ENCODE measurements at places on chromosomes 7 and 10. TPM values are rescaled to one million over a fixed set of nuclear protein-coding genes. Genes with fewer than 3 reads are reported as not detected.

- no peak overlapping the region for H3K4me3 ChIP-seq
- H3K27ac ChIP-seq: no peak overlapping the region
- no peaks in the 10 kb centered on the region for H3K27me3 ChIP-seq
- H3K36me3 ChIP-seq: no peaks in the 10 kb centered on the region
- peaks cover 9% of the 10 kb centered on the region for H3K4me1 ChIP-seq
- DNase-seq: no peak
Measured at GRCh38 chr10:24355056-24355688, 146.2 kb downstream of the KIAA1217 start.

GRCh38 chr7:80760292-80760691 lies 121.8 kb downstream of the CD36 start:
- no peak for DNase-seq
- no peak overlapping the region for H3K4me3 ChIP-seq
- H3K4me1 ChIP-seq: peaks cover 5% of the 10 kb centered on the region
- H3K27me3 ChIP-seq: no peaks in the 10 kb centered on the region

GRCh38 chr7:142800088-142800487 lies 29.3 kb downstream of the PRSS2 start:
- H3K27ac ChIP-seq: no peak overlapping the region
- H3K36me3 ChIP-seq: no peaks in the 10 kb centered on the region
- DNase-seq: no peak
- peaks cover 13% of the 10 kb centered on the region for H3K4me1 ChIP-seq

- no peaks in the 10 kb centered on the region for H3K4me1 ChIP-seq
- no peaks in the 10 kb centered on the region for H3K27me3 ChIP-seq
- H3K27ac ChIP-seq: no peak overlapping the region
- no peak for DNase-seq
- H3K4me3 ChIP-seq: no peak overlapping the region
- H3K36me3 ChIP-seq: no peaks in the 10 kb centered on the region
Measured at GRCh38 chr7:114364151-114364550, 50.5 kb upstream of the FOXP2 start.

HTR5A gene
- not detected for total RNA-seq

VGF gene
- total RNA-seq: 7.4 TPM

GPNMB gene
- total RNA-seq: 0.52 TPM
